ENCODE measurements at places on chromosomes 11 and 22.
A peak's percentile ranks its signal among the peaks of the same experiment; 100 is the strongest.

- DNase-seq = peak; percentile 75
These were observed 16.0 kb downstream of the FZD4 start for GRCh38 chr11:86938900-86939880.

DNA sequence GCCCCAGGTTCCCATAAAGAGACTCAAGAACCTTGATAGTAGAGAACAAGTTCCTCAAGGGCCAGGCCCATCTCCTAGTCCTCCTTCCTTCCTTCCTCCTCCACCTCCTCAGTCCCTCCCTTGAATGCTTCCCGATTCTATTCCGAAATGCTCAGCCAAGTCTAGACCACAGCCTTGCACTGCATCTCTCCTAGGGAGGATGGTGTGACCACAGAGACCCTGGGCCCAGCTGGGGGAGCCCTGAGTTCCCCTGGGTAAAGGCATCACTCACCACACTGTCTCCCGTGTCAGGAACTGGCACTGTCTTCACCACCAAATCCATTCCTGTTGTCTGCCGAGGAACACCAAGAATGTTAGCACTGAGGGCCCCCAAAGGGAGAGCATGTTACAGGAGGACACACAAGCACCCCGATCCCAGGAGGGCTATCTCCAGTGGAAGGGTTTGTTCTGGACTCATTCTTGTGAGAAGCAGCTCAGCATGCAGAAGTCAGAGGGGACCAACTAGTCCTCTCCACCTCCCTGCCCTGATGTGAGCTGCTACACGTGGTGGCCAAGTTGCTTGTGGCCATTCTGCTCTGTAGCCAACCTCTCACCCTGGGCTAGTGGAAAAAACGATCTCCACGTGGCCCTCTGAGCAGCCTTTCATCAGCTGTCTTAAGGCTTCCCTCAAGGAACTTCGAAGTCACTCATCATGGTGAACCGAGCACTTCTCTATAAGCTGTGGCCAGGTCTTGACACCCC lies 8.7 kb downstream of the IFT27 start:
- no peak for DNase-seq

DNA sequence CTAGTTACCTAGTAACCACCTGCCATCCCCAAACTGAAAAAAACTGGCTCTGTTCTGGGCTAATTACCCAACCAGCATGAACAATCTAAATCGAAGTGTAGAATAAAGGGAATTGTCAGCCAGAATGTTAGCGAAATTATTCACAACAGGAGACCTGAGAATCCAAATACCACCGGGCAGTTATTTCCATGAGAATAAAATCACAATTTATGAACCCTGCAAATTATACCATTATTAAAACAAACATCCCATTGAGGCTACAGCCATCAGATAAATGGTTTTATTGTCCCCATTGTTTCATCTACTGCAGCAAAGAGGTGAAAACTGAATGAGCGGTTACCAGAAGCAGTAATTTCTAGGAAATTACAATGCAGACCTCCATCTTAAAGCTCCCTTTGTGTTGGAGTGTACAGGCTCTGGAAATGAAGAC lies 21.7 kb downstream of the FAM168A start:
- DNase-seq = peak; percentile 49

- DNase-seq = no peak
These were observed 84.6 kb downstream of the EXT2 start for GRCh38 chr11:44180107-44180506.

GRCh38 chr11:103378931-103379330 lies 269.7 kb downstream of the DYNC2H1 start:
- DNase-seq = no peak

GRCh38 chr11:103872748-103873147 lies 163.7 kb upstream of the DDI1 start:
- DNase-seq = no peak
